ENCODE measurements at places on chromosomes 2 and 18. TPM values are rescaled to one million over a fixed set of nuclear protein-coding genes. Genes with fewer than 3 reads are reported as not detected.

DNA sequence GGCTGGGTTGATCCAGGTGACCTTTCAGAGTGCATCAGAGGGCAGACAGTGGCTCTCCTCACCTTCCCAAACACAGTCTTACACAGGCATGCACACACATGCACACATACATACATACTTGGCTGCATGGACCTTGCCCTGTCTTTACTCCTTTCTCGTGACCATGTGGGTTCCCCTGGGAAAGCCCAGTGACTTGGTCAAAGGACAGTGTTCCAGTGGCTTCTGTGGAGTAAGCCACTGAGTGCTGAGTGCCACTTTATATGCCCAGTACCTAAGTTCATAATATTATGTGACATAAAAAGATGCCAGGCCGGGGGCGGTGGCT is 249.4 kb downstream of the MYCN start:
- no peak overlapping the region for H3K4me3 ChIP-seq
- H3K36me3 ChIP-seq = no peaks in the 10 kb centered on the region
- no peaks in the 10 kb centered on the region for H3K27me3 ChIP-seq
- no peaks in the 10 kb centered on the region for H3K4me1 ChIP-seq
- H3K27ac ChIP-seq = no peak overlapping the region
- DNase-seq = no peak

The HOXD8 gene
- 1.5 TPM for total RNA-seq

DNA sequence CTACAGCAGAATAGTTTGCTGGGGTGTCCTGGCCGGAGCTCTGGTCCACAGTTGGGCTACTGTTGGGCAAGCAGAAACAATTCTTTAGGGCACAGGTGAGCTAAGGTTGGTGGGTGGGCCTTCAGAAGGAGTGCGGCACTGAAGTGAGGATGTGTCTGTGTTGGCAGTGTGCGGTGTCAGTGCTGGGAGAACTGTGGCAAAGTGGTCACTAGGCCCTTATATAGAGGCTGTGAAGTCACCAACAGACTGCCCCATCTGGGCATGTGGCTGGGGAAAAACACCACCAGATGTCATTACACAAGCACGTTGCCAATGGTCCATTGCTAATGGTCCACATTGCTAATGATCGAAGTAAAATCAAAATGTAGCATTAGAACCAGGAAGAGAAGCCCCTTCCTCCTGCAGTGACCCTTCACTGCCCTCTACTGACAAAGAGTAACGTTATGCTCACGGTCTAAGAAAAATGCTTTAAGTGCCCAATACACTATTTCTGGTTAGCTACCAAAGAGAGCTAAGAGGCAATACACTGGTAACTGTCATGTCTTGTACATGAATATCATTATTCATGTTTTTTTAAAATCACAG is 21.3 kb downstream of the SCN1A start:
- H3K36me3 ChIP-seq = no peaks in the 10 kb centered on the region
- H3K4me3 ChIP-seq = no peak overlapping the region
- H3K27me3 ChIP-seq = no peaks in the 10 kb centered on the region
- H3K4me1 ChIP-seq = no peaks in the 10 kb centered on the region
- peak; percentile 3 for DNase-seq
- H3K27ac ChIP-seq = no peak overlapping the region

The CDKL4 gene
- total RNA-seq = 0.99 TPM

DNA sequence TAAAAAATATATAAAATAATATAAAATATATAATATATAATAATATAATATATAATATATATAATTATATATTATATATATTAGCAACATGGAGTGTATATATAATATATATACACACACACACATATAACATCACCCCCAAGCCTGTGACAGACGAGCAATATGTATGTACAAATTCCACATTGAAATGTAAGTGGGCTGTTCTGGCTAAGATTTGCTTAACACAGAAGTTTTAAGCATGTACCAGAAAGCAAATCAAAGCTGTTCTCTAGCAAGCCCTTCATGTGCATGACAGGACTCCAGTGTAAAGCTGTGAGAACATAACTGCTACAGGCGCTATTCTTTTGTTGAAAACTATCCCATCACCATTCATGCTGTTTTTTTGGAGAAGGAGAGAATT is 261.7 kb upstream of the TNP1 start:
- peak; percentile 21 for DNase-seq
- no peaks in the 10 kb centered on the region for H3K27me3 ChIP-seq
- no peak overlapping the region for H3K4me3 ChIP-seq
- H3K4me1 ChIP-seq = no peaks in the 10 kb centered on the region
- no peak overlapping the region for H3K27ac ChIP-seq

GRCh38 chr2:19673213-19673791 is 228.5 kb downstream of the TTC32 start:
- no peaks in the 10 kb centered on the region for H3K36me3 ChIP-seq
- peaks cover 16% of the 10 kb centered on the region for H3K27me3 ChIP-seq
- no peak overlapping the region for H3K4me3 ChIP-seq
- no peak for DNase-seq
- H3K4me1 ChIP-seq = no peaks in the 10 kb centered on the region
- no peak overlapping the region for H3K27ac ChIP-seq

The CCL20 gene
- 2.8 TPM for total RNA-seq

DNA sequence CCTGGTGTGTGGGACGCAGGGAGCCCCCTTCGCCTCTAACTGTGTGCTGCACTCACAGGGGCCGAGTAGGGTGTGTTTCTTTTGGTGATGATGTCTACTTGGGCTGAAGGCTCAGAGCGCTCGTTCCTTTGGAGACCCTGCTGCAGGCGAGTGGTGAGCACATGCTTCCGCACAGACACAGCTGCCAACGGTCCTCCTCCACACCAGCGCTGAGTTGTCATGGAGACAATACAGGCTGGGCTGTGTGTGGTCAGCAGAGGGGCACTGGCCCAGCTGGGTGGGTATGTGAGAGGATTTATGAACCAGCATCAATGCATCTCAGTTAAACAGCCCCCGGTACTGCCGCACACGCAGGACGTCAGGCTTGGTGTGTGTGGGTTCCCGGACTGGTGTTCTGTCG is 143.5 kb downstream of the SH3RF3 start:
- DNase-seq = no peak
- H3K36me3 ChIP-seq = no peaks in the 10 kb centered on the region
- no peak overlapping the region for H3K4me3 ChIP-seq
- H3K27me3 ChIP-seq = no peaks in the 10 kb centered on the region
- H3K27ac ChIP-seq = no peak overlapping the region

GRCh38 chr2:237735798-237736197 is 62.8 kb upstream of the RBM44 start:
- peaks cover 18% of the 10 kb centered on the region for H3K36me3 ChIP-seq
- no peak overlapping the region for H3K4me3 ChIP-seq
- no peak for DNase-seq
- no peak overlapping the region for H3K27ac ChIP-seq
- no peaks in the 10 kb centered on the region for H3K27me3 ChIP-seq

DNA sequence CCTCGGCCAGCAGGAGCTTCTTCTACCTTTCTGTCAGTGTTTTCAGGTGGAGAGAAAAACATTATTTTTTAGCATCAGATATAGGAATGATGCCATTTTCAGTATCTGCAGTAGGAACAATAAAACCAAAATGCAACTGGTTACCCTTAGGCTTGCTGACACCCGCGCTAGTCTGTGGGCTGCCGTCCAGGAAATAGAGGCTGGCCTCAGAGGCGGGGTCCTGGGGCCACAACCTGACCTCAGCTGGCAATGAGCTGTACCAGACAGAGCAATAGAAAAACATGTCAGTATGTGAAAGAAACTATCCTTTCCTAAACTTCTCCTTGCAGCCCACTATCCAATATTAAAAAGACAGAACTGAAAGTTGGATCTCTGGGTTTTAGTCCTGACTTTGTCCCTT is 4.6 kb upstream of the ST6GAL2 start:
- H3K4me1 ChIP-seq = no peaks in the 10 kb centered on the region
- no peaks in the 10 kb centered on the region for H3K36me3 ChIP-seq
- no peak overlapping the region for H3K27ac ChIP-seq
- H3K4me3 ChIP-seq = no peak overlapping the region
- DNase-seq = no peak

- H3K27me3 ChIP-seq = no peaks in the 10 kb centered on the region
- H3K4me1 ChIP-seq = no peaks in the 10 kb centered on the region
- DNase-seq = no peak
- no peaks in the 10 kb centered on the region for H3K36me3 ChIP-seq
- H3K27ac ChIP-seq = no peak overlapping the region
- no peak overlapping the region for H3K4me3 ChIP-seq
Measured at GRCh38 chr2:22513563-22513962, 871.4 kb upstream of the KLHL29 start.

GRCh38 chr18:24460388-24460787 is at the start of gene HRH4:
Gene HRH4, plus strand, starts transcription at chr18:24460637. Its CDS starts 92 bp downstream, at chr18:24460729.
- no peaks in the 10 kb centered on the region for H3K27me3 ChIP-seq
- H3K4me1 ChIP-seq = no peaks in the 10 kb centered on the region
- no peak for DNase-seq

DNA sequence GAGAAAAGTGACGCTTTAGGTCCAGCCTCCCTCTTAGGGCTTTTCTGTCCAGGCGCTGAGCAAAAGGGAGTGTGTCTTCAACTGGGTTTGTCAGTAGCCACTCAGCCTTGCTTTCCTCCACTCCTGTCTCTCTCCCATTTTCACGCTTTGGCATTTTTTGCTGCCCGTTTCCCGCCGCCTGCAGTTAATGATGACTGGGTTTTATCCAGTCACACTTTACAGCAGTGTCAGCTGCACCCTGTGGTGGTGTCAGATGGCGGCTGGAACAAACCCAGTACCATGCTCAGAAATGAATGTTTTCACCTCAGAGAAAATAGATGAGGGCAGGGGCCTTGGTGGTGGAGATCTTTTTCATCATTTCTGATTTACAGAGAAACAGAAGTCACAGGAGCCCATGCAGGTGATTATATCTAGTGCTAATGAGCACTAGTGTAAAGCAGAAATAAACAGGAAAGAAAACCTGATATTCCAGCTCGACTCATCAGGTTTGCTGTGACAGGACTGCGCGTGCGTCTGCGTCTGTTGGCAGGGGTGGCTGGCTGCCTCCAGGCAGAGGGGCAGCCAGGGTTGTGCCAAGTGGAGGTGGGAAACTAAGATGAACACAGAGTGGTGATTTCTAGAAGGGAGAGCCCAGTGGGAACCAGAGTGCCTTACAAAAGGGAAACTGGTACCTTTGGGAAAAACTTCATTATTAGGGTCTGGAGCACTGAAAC is 139.9 kb downstream of the TANC1 start:
- H3K4me1 ChIP-seq = peaks cover 23% of the 10 kb centered on the region
- H3K27ac ChIP-seq = no peak overlapping the region
- H3K27me3 ChIP-seq = no peaks in the 10 kb centered on the region
- DNase-seq = no peak
- H3K36me3 ChIP-seq = no peaks in the 10 kb centered on the region

The AGXT gene
- total RNA-seq = 0.14 TPM

DNA sequence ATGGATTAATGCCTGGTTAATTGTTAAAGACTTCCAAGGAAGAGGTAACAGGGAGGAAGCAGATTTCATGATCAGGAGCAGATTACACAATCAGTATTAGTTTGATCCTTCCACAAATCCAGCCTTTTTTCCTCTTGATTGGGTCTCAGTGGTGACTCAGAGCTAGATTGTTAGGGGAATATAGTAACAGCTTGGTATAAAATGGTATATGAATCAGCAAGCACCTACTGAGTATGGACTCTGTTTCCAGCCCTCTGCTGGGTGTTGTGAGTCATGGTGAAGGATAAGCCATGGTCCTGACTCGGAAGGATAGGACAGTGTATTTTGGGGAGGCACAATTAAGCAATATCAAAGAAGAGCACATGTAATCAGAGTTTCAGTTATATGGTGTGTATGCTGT is 272.4 kb upstream of the DPP10 start:
- no peak overlapping the region for H3K4me3 ChIP-seq
- no peak overlapping the region for H3K27ac ChIP-seq
- no peak for DNase-seq
- H3K4me1 ChIP-seq = no peaks in the 10 kb centered on the region
- H3K36me3 ChIP-seq = no peaks in the 10 kb centered on the region

The ALPP gene
- total RNA-seq = 0.09 TPM

- peak overlapping the region; percentile 82 for H3K27ac ChIP-seq
- H3K27me3 ChIP-seq = no peaks in the 10 kb centered on the region
- no peak overlapping the region for H3K4me3 ChIP-seq
- DNase-seq = no peak
- peaks cover 47% of the 10 kb centered on the region for H3K4me1 ChIP-seq
Measured at GRCh38 chr18:13382366-13382953, 163.9 kb downstream of the LDLRAD4 start.

DNA sequence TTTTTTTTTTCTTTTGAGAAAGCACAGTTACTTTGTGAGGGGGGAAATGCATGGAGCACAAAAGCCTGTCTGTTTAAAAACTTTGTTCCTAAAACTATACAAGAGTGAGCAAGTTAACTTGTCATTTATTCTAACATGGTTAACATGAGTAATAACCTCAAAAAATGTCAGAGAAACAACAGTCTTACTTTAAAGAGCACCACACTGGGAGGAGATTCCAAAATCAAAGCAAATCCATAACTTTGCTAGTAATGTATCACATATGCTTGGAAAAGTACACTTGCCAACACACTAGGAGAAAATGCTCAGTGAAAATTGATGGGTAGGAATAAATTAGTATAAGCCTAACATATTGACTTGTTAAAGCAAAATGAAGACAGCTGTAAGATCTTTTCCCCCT is 157.1 kb downstream of the PRPF40A start:
- no peaks in the 10 kb centered on the region for H3K27me3 ChIP-seq
- no peak overlapping the region for H3K27ac ChIP-seq
- peaks cover 3% of the 10 kb centered on the region for H3K4me1 ChIP-seq
- H3K4me3 ChIP-seq = no peak overlapping the region
- DNase-seq = no peak

DNA sequence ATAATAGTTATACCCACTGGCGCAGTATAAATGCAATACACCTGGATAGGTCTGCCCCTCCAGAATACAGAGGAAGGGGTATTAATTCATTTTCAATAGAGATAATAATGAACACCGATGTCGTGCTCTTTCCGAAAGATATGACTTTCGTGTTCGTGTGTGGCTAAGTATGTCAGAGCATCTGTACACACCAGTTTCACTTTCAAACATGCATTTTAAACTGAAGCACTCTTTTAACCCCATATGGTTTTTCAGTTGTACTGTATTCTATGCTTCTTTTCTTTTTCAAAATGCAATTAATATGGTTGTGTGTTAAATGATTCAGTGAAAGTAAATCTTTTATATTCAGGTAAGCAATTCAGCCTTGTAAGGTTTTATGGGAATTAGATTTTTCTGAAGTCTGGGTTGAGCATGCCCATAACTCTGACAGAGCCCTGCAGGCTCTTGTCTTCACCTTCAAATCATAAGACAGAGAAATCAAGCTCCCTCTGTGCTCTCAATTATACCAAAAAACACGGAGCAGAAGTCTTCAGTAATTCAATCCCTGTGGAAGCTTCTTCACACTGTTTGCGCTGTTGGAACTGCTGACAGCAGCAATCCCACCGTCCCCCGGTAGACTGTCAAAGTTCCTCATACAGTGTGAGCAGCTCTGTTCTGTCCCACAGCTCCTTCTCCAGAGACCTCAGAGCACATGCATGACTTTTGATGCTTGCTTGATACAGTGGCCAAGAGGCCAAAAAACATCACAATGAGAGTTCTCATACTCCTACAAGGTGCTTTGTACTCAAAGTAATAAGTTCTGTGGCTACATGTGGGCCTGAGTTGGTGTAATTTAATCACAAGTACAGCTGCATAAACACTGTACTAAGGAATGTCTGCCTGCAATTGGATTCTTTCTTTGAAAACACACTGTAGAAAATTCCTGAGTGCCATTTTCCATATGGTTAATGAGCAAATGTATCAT is 186.8 kb downstream of the ZNF521 start:
- H3K36me3 ChIP-seq = no peaks in the 10 kb centered on the region
- DNase-seq = peak; percentile 64
- H3K27me3 ChIP-seq = no peaks in the 10 kb centered on the region

The MZT2A gene
- 101 TPM for total RNA-seq

The KCTD1 gene
- 9.3 TPM for total RNA-seq

- H3K27me3 ChIP-seq = no peaks in the 10 kb centered on the region
- no peak overlapping the region for H3K27ac ChIP-seq
- H3K4me1 ChIP-seq = no peaks in the 10 kb centered on the region
- no peak overlapping the region for H3K4me3 ChIP-seq
- no peak for DNase-seq
- no peaks in the 10 kb centered on the region for H3K36me3 ChIP-seq
Measured at GRCh38 chr2:59789523-59789922, 763.9 kb downstream of the BCL11A start.

All from thymus (tissue), 14 donors.